ENCODE measurements at places on chromosomes 16 and 17.
A peak's percentile ranks its signal among the peaks of the same experiment; 100 is the strongest.

- DNase-seq = no peak
Observed at GRCh38 chr17:66343531-66344078, 41.2 kb downstream of the PRKCA start.

DNA sequence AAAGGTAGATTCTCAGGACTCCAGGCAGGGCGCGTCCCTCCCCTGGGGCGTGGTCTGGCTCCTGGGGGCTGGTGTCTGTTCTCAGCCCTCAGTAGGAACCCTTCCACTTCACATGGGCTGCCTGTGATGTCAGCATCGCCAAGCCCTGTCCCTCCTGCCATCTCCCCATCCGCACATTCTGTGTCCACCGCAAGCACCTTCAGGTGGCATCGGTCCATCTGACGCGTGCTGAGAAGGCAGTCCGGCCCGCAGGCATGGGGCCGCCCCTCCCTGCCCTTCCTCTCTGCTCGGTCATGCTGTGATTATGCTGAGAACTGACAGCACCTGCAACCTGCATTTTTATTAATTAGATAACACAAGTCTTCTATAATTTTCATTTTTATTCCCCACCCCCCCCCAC lies 12.7 kb upstream of the DNAH17 start:
- DNase-seq = no peak

- DNase-seq = no peak
Observed at GRCh38 chr16:72854267-72854959, 193.5 kb downstream of the ZFHX3 start.

DNA sequence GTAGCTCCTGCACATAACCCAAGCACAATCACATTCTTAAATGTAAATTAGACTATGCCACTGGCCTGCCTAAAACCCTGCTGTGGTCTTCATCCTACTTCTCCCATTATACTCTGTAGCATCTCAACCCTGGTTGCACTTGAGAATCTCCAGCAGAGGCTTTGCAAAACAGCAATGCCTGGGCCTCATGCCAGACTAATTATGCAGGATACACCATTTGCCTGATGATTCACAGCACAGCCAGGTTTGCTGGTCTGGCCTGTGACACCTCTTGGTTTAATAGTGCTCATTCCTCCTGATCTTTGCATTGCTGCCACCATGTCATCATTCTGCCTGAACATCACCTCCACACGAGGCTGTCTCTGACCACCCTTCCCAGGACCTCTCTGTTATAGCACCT lies 491.9 kb upstream of the TOM1L1 start:
- peak; percentile 11 for DNase-seq
